ENCODE measurements at places on chromosomes 5 and 9.

DNA sequence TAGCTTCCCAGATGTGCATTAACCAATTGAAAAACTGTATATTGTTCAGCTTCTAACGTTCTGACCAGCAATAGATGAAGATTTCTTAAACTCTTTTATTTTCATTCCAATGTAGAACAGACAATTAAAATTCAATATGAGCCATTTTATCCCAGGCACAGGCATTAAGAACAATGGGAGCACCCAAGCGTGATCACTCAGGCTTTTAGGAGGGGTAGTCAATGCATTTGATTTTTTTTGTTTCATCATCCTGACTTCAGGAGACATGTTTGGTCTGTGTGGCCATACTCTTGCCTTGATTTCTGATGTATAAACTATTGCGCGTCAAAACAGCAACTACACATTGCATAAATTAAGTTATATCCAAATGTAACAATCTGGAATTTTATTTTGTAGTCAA, 653.0 kb upstream of the RORB start:
- no peak for DNase-seq
- H3K27me3 ChIP-seq: no peaks in the 10 kb centered on the region
- H3K36me3 ChIP-seq: no peaks in the 10 kb centered on the region
- no peaks in the 10 kb centered on the region for H3K4me1 ChIP-seq
- H3K4me3 ChIP-seq: no peak overlapping the region

DNA sequence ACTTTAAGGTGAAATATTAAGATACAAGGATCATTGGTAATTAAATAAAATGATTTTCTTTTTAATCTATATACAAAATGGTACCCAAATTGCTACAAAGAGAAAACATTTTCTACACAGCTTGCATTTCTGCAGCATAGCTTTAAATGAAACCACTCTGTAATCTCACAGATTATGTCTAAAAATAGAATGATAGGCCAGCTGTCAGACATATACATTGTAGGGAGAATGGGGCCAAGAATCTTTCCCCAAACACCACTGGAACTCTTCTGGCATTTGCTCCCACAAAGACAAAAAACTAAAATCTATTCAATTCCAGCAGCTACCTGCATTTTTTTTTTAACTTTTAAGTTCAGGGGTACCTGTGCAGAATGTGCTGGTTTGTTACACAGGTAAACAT, 124.1 kb upstream of the NR5A1 start:
- no peak overlapping the region for H3K4me3 ChIP-seq
- H3K36me3 ChIP-seq: no peaks in the 10 kb centered on the region
- H3K27me3 ChIP-seq: no peaks in the 10 kb centered on the region
- no peak overlapping the region for H3K27ac ChIP-seq

DNA sequence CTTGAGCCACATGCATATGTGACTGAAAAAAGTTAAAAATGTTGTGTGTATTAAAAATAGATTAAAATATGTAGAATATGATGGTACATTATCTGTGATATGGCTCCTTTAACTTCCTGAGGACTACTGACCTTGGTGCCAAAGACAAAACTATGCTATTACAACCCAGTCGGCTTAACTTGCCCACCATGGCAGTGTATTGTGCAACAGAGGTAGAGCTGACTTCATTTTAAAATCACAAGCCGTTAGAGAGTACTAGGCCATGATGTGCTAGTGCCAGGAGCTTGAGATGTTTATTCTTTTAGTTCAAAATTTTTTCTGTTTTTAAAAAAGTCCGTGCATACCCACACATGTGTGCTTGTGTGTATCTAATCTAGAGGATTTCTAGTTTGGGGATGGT, 46.3 kb downstream of the NAA35 start:
- no peaks in the 10 kb centered on the region for H3K4me1 ChIP-seq
- H3K4me3 ChIP-seq: no peak overlapping the region
- DNase-seq: no peak

GRCh38 chr5:589173-589572, 23.0 kb upstream of the CEP72 start:
- DNase-seq: no peak
- H3K4me1 ChIP-seq: no peaks in the 10 kb centered on the region
- H3K27me3 ChIP-seq: no peaks in the 10 kb centered on the region
- H3K36me3 ChIP-seq: no peaks in the 10 kb centered on the region

DNA sequence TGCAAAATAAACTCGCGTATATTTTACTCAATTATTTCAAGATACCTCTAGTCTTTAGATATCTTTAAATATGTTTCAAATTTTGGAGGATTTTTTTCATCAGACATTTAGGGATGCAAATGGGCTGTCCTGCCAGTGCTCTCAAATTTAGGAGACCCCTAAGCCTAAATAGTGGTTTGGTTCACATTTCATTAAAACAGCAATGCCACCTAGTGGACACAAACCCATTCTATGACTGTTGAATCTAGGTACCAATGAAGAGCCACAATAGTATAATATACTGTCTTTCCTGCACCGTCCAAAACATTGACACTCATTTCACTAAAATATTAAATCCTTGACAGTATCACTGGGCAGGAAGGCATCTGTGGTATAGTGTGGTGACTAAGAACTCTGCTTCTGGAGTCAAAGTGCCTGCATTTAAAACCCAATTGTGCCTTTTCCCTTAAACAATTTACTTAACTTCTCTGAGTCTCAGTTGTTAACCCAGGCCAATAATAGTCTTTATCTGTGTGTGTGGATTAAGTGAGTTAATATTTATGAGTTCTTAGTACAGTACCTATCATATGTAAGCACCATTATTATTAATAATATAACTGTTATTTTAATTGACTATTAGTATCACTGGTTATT, 148.0 kb downstream of the RORB start:
- H3K4me1 ChIP-seq: no peaks in the 10 kb centered on the region
- no peak overlapping the region for H3K27ac ChIP-seq
- no peaks in the 10 kb centered on the region for H3K36me3 ChIP-seq
- H3K4me3 ChIP-seq: no peak overlapping the region
- H3K27me3 ChIP-seq: no peaks in the 10 kb centered on the region
- no peak for DNase-seq

GRCh38 chr5:132180134-132180745, 47.4 kb downstream of the P4HA2 start:
- H3K36me3 ChIP-seq: no peaks in the 10 kb centered on the region
- no peak overlapping the region for H3K4me3 ChIP-seq
- no peak overlapping the region for H3K27ac ChIP-seq

GRCh38 chr5:128213340-128213739, 129.8 kb downstream of the SLC12A2 start:
- no peaks in the 10 kb centered on the region for H3K36me3 ChIP-seq
- no peak overlapping the region for H3K27ac ChIP-seq
- no peaks in the 10 kb centered on the region for H3K27me3 ChIP-seq
- DNase-seq: no peak

DNA sequence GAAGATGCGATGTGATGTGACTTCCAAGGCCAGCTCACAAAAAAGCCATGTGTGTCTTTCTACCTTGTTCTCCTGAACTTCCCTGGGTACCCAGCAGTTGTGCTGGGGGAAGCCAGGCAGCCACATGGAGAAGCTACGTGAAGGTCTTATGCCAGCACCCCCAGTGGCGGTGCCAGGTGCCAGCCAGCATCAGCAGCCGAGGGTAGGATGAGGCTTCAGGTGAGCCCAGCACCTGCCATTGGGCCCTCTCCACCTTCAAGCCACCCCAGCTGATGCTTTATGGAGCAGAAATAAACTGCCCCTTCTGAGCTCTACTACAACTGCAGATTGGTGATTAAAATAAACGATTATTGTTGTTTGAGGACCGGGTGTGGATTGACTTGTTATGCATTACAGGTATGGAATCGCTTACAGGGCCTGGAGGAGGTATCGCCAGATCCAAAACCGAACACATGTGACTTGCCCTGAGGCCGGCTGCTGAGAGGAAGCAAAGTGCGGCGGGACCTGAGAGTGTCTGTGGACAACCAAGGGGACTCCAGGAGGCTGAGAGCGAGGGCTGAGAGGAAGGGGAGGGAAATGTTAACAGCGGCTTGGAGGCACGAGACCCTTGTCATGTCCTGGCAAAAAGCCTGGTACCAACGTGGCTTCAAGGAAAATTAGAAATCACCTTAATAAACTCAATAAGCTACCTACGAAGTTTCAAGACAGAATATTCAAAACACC, 36.0 kb upstream of the OLFM1 start:
- no peak overlapping the region for H3K4me3 ChIP-seq
- H3K4me1 ChIP-seq: no peaks in the 10 kb centered on the region
- no peak overlapping the region for H3K27ac ChIP-seq
- no peaks in the 10 kb centered on the region for H3K36me3 ChIP-seq
- peak; percentile 26 for DNase-seq
- H3K27me3 ChIP-seq: no peaks in the 10 kb centered on the region
